ENCODE measurements at places on chromosomes 16 and 17. TPM values are rescaled to one million over a fixed set of nuclear protein-coding genes. Genes with fewer than 3 reads are reported as not detected.

TAC4 gene
- not detected for total RNA-seq

FAAP100 gene
- total RNA-seq = 14.3 TPM

NPIPA5 gene
- total RNA-seq = 40.2 TPM

XAF1 gene
- 23.4 TPM for total RNA-seq

DEXI gene
- 59.2 TPM for total RNA-seq

CLEC19A gene
- total RNA-seq = 0.56 TPM

DHRS7C gene
- total RNA-seq = 3.2 TPM

Measured in dorsolateral prefrontal cortex (tissue), 122 donors.